Right kidney (tissue), 9 donors: ENCODE measurements at places on chromosomes 3 and 15.

GRCh38 chr15:20346082-20346805 is 195.4 kb downstream of the GOLGA6L6 start:
- DNase-seq = no peak

- no peak for DNase-seq
These were observed 114.6 kb upstream of the FLNB start for GRCh38 chr3:57893668-57894067.

- DNase-seq = no peak
These were observed 85.0 kb upstream of the CNTN6 start for GRCh38 chr3:1007866-1008265.

DNA sequence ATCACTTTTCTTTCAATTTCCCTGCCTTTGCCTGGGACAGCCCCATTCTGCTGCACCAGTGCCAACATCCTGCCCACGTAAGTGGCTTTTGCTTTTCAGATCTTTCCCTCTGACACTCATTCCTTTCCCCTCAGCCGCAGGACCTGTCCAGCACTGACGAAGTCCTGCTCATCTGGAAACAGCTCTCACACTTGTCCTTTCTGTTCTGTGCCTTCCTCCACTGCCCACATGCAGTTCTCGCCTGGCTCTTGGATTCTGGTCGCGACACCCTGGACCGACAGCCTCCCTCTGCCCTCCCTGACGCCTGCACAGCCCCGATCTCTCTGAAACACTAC is 99.7 kb downstream of the ADCY5 start:
- no peak for DNase-seq

DNA sequence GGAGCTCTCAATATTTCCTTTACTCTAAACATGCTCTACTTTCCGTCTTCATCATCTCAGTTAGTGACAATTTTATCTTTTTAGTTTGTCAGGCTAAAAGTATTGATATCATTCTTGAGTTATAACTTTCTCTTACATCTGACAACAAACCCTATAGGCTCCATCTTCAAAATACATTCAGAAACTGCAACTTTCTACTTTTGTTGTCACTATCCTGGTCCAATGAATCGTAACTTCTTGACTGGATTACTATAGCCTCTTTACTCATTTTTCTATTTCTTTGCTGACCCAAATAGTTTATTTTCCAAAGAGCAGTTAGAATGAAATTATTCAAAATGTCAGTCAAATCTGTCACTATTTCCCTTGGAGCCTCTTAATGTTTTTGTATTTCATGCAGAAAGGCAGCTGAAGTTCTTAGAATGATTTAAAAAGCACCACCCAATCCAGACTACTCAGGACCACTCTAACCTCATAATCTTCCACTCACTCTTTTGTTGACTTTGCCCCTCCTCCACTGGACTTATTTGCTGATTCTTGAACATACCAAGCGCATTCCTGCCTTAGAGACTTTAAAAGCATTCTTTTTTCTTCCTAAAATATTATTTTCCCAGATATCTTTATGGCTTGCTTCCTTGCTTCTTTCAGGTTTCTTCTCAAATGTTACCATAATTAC is 119.9 kb upstream of the CBLB start:
- DNase-seq = no peak

DNA sequence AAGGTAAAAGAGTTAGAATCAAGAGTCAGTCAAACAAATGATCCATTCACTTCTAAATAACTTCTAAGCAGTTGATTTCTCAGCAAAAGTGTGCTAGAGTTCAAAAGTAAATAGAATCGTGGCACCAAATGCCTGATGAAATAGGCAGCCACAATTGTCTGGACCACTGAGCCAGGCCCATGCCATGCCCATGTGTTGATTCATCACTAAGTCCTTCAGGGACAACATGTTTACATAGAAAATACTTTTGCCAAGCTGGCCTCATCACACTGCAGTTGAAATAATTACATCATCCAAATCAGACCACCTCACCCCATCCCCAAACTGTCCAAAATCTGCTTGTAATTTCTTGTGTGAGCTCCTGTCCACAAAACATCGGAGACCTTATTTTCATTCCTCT is 216.3 kb downstream of the IGSF11 start:
- no peak for DNase-seq
